Neuronal stem cell (in vitro differentiated cells): ENCODE measurements at places on chromosomes 12 and 14.

GRCh38 chr12:2325519-2325918 lies 272.7 kb downstream of the CACNA1C start:
- no peak for DNase-seq

- no peak for DNase-seq
These were observed 74.3 kb downstream of the GALNT8 start for GRCh38 chr12:4794491-4794890.

DNA sequence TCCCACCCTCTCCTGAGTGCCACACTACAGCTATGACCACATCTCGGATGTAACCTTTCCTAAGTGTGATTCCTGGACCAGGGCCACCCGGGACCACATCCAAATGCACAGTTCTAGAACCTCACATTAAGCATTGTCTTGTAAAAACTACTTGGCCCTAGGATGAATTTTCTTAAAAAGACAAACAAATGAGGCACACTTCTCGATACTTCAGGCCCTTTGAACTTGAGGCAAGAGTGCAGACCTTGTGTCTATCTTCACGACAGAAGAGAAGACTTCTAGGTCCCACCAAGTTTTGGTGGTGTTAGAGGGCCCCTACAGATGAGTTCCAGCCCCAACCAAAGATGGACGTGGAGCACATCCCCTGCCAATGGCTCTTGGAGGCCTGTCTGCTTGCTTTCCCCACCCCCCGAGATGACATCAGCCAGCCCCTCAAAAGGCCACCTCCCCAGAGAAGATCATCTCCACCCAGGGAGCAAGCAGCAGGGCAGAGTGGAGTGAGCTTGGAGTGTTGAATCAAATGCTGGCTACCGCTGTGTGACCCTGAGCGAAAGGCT lies 9.3 kb downstream of the ISCU start:
- no peak for DNase-seq

DNA sequence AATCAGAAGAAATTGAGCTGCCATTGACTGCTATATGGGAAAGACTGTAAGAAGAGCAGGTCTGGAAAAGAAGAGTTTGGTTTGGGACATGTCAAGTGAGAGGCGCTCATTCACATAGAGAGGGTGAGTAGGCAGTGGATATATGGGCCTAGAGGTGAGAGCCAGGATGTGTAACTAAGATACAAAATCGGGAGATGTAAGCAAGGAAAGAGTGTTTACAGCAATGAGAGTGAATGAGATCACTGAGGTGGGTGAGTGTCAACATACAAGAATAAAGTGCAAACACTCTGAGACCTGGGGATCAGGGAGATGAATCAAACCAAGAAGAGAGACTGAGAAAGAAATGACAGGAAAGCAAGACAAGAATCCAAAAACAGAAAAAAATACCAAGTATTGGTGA lies 58.0 kb upstream of the RTRAF start:
- no peak for DNase-seq

GRCh38 chr14:34072921-34073320 lies 122.0 kb upstream of the EGLN3 start:
- DNase-seq, result no peak
